AG09309 (cell line): ENCODE measurements at places on chromosomes 12 and 14.

DNA sequence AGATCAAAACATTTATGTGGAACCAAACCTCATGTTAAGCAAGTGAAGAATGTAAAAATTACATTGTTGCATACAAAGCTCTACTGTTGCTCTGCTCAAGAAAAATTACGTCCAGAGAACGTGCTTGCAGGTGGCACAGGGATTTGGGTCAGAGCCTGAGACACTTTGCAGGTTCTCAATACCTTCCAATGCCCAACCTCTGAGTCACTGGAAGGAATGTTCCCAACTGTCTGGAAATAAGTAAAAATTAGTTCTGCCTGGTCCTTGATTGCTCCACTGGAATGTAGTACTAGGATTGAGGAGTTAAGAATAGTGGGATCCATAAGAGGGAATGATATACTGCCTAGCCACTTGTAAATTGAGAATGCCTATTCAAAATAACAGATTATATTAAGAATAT, 2.8 kb upstream of the IFNG start:
- DNase-seq: no peak

- no peak for DNase-seq
These were observed 62.6 kb downstream of the SMUG1 start for GRCh38 chr12:54126029-54126695.

DNA sequence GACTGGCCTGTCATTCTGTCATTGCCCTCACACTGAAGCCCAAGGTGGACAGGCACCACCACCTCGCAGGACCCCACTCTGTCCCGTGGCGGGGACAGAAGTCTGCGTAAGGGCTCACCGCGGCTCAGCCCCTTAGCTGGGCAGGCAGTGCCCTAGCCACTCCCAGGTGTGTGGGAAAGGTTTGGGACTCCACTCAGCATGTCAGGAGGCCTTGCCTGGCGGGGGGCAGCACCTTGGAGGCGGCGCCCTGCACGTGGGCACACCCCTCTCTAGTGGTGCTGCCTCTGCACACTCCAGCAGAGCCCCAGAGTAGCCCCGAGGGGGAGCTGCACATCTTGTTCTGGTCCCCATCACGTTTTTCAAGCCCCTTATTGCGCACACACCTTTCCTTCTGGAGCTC, 35.6 kb downstream of the FIGNL2 start:
- DNase-seq: no peak

DNA sequence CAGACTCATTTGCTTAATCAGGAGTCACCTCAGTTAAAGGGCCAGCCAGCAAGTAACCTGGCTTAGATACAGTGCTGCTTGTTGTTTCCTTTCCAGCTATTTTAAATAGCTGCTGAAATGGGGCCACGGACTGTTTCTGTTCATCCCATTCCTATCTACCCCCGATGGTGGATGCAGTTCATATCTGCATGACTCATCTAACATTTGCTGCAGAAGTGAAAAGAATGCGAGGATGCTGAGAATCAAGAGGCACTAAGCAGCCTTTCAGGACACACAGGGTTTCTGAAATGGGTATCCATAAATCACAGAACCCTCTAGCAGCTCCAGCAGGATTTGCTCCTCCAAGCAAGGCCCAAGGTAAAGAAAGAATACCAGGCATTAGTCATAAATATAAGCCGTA, 60.2 kb upstream of the RTRAF start:
- no peak for DNase-seq

GRCh38 chr12:38515912-38516311, 199.3 kb downstream of the ALG10B start:
- no peak for DNase-seq
